SK-N-SH (cell line): ENCODE measurements at places on chromosomes 6 and 20. TPM values are rescaled to one million over a fixed set of nuclear protein-coding genes. Genes with fewer than 3 reads are reported as not detected.

GRCh38 chr20:64039293-64040160, 3.5 kb downstream of the C20orf204 start:
- peaks cover 13% of the 10 kb centered on the region; the same call in 1 of the 2 replicates for H3K4me1 ChIP-seq
- no peak for DNase-seq
- H3K4me3 ChIP-seq, result peak overlapping the region; percentile 42

- H3K36me3 ChIP-seq, result no peaks in the 10 kb centered on the region
- no peak for DNase-seq
- H3K27me3 ChIP-seq, result no peaks in the 10 kb centered on the region
- H3K4me3 ChIP-seq, result no peak overlapping the region
Measured at GRCh38 chr6:34745277-34746103, 11.8 kb upstream of the SNRPC start.

- no peaks in the 10 kb centered on the region for H3K27me3 ChIP-seq
- H3K36me3 ChIP-seq, result no peaks in the 10 kb centered on the region
Measured at GRCh38 chr6:112936079-112936472, 588.9 kb downstream of the RFPL4B start.

DNA sequence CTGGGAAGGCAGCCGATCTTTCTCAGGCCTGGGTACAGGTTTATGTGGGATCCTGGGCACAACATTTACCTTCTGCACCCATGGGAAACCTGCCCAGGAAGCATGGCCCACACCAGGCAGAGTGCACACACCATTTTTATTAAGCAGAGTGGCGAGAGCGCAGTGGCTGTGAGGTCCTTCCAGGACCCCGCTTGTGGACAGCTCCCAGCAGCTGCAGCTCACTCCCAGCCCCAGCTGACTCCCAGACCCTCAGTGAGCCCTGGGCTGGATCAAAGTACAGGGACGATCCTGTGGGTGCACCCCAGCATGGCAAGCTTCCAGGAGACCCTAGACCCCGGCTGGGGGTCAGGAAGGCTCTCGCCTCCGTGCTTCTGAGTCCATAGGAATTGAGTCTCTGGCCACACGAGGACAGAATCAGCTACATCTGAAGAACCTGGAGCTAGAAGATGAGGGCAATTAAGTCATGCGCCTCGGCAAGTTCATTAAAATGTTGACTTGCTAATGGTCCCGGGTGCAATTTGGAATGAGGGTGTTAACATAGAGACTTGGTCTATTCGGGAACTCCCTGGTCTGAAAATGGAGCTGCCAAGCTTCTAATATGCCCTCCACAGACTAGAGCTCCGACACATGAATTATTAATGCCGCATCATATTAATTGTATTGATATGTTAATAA, 65.4 kb upstream of the SLCO4A1 start:
- no peak for DNase-seq
- H3K27me3 ChIP-seq, result peaks cover 8% of the 10 kb centered on the region
- no peak overlapping the region for H3K27ac ChIP-seq
- no peaks in the 10 kb centered on the region for H3K4me1 ChIP-seq

DNA sequence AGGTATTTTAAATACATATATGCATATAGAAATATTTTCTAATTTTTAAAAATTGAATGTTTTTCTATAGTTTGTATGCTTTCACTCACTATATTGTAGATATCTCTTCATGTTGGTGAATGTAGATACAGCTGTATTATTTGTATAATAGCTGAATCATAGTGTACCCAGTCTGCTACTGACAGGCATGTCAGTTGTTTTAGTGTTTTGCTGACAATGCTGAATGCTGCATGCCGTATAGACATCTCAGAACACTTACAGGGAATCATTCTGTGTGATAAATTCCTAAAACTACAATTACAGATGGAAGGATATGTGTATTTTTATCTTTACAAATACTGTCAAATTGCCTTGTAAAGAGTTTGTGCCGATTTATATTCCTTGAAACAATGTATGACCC, 175.4 kb downstream of the SIM1 start:
- no peak for DNase-seq
- H3K36me3 ChIP-seq, result no peaks in the 10 kb centered on the region
- no peak overlapping the region for H3K27ac ChIP-seq
- no peaks in the 10 kb centered on the region for H3K4me1 ChIP-seq
- no peak overlapping the region for H3K4me3 ChIP-seq

GRCh38 chr6:169555971-169556617, 145.7 kb downstream of the WDR27 start:
- no peak overlapping the region for H3K27ac ChIP-seq
- DNase-seq, result no peak
- no peak overlapping the region for H3K4me3 ChIP-seq
- peaks cover 9% of the 10 kb centered on the region; the same call in 1 of the 2 replicates for H3K36me3 ChIP-seq
- H3K4me1 ChIP-seq, result no peaks in the 10 kb centered on the region

GRCh38 chr6:144849920-144850319, 564.8 kb downstream of the UTRN start:
- no peak overlapping the region for H3K4me3 ChIP-seq
- H3K36me3 ChIP-seq, result peaks cover 10% of the 10 kb centered on the region; the same call in 1 of the 2 replicates
- no peaks in the 10 kb centered on the region for H3K27me3 ChIP-seq
- DNase-seq, result no peak
- H3K4me1 ChIP-seq, result no peaks in the 10 kb centered on the region; the same call in 1 of the 2 replicates

DNA sequence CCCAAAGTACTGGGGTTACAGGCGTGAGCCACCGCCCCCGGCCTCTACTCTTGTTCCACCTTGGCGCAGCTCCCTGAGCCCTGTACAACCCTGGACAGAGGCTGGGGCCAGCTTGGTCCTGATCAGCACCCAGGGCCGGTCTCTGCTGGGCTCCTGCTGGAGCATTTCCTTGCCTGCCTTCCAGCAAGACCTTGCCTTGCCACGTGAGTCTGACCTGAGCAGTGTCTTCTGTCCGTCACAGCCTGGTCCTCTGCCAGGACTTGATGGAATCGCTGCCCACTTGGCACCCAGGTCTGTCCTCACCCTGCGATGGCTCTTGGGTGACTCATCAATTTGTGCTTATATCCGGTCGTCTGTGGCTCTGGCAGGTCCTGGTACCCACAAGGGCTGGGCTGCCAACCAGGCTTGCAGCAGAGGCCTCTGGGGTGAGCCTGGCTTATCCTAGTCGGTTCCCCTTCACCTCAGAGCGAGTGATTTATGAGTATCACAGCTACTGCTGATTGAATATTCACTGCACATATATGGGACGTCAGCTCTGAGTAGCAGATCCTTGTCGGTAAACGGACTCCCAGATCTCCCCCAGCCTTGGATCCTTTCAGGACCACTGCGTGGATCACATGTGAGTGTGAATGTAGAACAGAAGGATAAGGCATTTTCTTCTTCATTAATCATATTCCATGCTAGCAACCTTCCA, 10.1 kb upstream of the SULF2 start:
- DNase-seq, result no peak
- H3K36me3 ChIP-seq, result no peaks in the 10 kb centered on the region
- no peak overlapping the region for H3K4me3 ChIP-seq
- H3K27ac ChIP-seq, result peak overlapping the region; percentile 28; the same call in 1 of the 2 replicates
- no peaks in the 10 kb centered on the region for H3K27me3 ChIP-seq
- peaks cover 30% of the 10 kb centered on the region for H3K4me1 ChIP-seq

ANGPT4 gene
- polyA plus RNA-seq, result not detected in 2 replicates

- H3K27me3 ChIP-seq, result no peaks in the 10 kb centered on the region
- no peaks in the 10 kb centered on the region for H3K4me1 ChIP-seq
- DNase-seq, result peak; percentile 94
- H3K4me3 ChIP-seq, result peak overlapping the region; percentile 57; the same call in 1 of the 2 replicates
Measured at GRCh38 chr20:63381781-63382431, 20.8 kb upstream of the CHRNA4 start.

DNA sequence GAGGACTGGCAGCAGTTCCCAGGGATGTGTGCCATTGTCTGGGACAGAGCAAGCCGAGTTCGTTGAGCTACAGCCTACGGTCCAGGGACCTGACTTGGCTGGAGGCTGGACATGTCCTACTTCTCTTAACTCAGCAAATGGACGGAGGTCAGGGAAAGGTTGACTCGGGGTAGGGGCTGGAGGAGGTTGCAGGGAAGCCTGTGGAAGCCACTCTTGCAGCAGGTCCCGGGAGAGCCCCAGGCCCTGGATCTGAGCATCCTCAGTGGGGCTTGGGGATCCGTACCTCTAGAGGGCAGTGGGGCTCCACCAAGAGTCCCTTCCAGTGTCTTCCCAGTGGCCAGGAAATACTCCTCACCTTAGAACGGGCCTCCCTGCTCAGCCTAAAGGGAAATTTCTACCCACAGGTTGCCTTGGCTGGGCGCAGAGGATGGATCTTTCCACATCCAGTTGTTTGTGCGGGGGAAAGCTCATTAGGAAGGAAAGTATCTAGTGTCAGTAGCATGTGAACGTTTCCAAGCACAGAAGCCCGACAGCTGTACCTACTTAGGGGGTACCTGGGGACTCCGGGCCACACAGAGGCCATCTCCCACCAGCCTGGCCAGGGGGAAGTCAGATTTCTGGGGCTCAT, 170.2 kb downstream of the NFATC2 start:
- H3K27me3 ChIP-seq, result no peaks in the 10 kb centered on the region
- H3K27ac ChIP-seq, result no peak overlapping the region
- no peak overlapping the region for H3K4me3 ChIP-seq
- H3K36me3 ChIP-seq, result no peaks in the 10 kb centered on the region
- peak; percentile 86 for DNase-seq
- H3K4me1 ChIP-seq, result peaks cover 24% of the 10 kb centered on the region

DNA sequence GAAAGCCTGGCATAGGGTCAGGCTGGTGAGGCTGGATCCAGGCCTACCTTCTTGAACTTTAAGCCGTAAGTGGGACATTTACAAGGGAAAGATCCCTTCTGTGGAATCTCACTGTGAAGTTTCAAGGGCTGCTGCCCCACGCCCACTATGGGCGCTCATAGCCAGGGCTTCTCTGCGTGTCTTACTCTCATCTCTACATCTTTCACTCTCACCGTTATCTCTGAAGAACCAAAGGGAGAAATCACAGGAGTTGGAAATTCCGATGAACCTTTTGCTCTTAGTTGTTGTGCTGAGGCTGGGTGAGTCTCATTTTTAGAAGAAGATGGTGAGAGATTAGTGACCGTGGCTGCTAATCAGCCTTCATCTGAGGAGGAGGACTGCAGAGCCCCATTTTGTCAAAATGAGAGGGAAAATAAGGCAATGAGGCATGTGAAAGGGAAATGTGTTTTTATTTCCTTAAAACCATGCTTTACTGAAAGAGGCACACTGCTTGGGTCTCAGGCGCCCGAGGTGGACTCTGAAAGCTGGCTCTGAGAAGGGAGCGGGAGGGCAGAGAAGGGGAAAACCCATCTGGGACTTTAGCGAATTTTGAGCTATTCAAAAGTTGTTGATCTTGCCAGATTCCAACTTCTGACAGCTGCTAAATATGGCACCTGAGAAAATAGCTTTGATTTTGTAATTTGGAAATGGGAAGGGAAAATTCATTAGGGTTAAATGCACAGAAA, 301.5 kb downstream of the CLIC5 start:
- no peaks in the 10 kb centered on the region for H3K4me1 ChIP-seq
- no peaks in the 10 kb centered on the region for H3K27me3 ChIP-seq
- no peak for DNase-seq
- no peaks in the 10 kb centered on the region for H3K36me3 ChIP-seq

DNA sequence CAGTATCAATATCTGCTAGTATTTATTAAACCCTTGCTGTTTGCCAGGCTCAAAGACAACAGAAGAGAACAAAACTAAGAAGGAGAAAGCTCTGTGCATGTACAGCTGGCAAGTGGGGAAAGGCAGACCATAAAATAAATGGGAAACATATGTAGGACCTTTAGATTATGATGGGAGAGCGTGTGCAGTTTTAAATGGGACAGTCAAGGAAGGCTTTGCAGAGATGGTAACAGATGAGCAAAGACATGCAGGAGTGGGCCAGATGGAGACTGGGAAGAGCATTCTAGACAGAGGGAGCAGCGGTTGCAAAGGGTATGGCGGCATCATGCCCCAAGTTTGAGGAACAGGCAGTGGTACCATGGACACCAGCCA, 260.0 kb downstream of the NRN1 start:
- H3K4me1 ChIP-seq, result peaks cover 66% of the 10 kb centered on the region
- no peak overlapping the region for H3K4me3 ChIP-seq
- no peaks in the 10 kb centered on the region for H3K27me3 ChIP-seq
- H3K36me3 ChIP-seq, result no peaks in the 10 kb centered on the region

B4GALT5 gene
- polyA plus RNA-seq, result 35.1 and 40.5 TPM in 2 replicates

PRRT1 gene
- polyA plus RNA-seq, result 1.2 and 1.5 TPM in 2 replicates
